ELR (cell line): ENCODE measurements at places on chromosomes 4 and X.

DNA sequence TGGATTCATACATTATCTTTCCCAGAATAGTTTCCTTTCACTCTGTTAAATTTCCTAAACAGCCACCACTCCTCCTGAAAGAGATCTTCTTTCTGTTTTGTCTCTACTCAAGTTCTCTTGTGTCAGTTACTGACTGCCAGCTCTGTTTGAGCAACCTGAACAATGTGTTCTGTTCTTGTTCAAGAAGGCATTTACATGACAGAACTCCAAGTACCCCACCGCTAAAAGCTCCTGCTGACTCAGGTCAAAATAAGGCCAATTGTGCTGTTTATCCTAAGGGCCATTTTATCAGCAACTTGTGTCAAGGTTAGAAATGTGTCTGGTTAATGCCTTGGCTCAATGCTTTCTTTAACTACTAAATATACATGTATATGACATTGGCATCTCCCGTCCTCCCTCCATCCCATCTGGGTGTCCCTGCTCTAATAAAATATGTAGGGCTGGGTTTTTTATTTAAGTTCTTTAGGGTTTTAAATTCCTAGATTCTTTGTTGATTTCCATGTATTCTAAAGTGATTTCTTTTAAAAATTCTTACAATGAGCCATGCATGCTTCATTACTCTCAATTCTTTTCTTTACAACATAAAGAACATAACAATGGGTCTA is 144.3 kb upstream of the PAQR3 start:
- no peak for DNase-seq

DNA sequence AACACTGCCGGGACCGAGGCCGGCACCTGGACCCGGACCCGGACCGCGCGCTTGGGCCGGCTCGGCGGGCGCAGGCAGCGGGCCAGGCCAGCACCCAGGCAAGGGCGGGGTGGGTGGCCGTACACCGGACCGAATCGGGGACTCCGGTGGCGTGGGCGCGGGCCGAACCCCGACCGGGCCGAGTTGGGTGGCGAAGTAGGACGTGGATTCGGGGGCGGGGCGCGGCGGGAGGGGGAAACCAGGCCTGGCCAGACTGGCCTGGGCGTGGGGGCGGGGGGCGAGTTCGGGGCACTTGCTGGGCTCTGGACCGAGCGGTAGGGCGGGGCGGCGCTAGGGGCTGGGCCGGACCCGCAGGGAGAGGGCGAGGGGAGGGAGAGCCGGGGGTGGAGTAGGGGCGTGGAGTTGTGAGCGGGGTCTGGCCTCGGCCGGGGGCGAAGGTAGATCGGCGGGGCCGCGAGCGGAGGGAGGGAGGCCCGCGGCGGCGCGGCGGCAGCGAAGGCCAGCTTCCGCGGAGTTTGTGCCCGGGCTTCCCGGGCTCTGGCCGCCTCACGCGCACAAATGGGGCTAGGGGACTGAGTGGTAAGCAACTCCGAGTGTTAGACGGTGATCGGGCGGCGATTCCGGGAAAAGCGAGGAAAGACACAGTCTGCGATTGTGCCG is 1.8 kb upstream of the BCORL1 start:
- DNase-seq, result peak; percentile 38

DNA sequence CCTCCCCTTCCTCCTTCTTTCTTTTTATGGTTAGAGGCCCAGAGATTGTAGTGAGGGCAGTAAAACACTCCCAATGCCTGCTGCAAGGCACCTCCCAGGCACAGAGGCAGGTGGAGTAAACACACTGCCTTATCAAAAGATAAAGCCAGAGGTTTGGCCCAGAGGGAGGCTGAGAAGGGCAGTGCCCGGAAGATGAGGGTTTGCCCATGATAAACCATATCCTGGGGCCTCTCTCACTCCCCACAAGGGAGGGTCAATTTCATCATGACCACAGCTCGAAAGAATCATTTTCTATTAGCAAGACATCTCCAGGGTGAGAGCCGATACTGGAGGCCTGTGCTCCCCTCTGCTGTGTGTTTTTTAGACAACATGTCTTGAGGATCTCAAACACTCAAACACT is 98.5 kb upstream of the FAM9C start:
- no peak for DNase-seq

DNA sequence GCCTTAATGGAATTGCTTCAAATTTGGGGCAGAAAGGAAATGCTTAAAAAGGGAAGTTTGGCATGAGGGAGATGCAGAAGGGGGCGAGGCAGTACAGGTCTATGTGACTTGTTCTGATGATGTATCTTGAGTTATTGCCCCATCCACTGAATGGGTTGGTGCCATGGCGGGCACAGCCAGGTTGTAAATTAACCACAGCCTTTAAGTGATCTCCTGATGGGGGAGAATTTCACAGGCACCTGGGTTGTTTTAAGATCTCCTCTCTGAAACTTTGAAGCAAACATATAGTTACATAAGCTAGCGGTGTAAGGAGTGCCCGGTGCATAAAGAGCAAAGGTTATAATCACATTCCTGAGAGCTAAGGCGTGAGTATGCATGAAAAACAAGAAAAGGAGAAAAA is 37.0 kb downstream of the NPY5R start:
- DNase-seq, result no peak

DNA sequence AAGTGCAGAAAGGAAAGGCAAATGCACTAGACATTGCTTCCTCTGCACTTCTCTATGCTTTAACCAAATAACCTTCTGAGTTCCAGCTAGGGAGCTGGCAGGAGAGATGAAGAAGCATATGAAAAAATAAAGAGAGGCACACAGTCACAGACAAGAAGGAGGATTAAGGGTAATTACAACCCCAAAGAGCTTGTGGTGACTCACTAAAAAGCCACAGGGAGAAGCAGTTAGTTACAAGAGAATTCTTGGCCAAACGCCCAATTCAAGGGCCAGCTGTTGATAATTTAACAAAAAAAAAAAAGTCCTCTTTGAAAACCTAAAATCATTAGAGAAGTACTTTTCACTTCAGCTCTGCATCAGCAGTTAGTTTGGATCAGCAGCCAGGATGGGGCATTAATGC is 478.0 kb downstream of the KCNIP4 start:
- peak; percentile 50 for DNase-seq

DNA sequence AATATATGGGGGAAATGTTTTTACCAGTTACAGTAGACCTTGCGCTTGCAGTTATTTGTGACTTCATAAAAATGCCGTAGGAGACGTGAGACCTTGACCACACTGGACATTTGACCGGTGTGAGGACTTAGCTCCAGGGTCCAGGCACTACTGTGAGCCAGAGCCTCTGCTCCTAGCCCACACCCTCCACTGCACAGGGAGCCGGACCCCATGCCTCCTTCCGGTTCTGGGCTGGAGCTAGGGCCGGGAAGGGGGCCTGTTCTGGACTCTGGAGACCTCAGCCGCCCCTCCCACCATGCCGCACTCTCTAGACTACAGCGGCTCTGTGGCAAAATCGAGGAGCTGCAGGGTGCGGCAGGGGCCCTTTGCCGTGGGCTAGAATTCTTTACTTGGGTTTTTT is 5.3 kb downstream of the PCGF3 start:
- DNase-seq, result no peak

- DNase-seq, result peak; percentile 82
These were observed 632 bp downstream of the PLP2 start for GRCh38 chrX:49172280-49172780.

- peak; percentile 49 for DNase-seq
These were observed 48.8 kb upstream of the AFAP1 start for GRCh38 chr4:7988437-7988836.

DNA sequence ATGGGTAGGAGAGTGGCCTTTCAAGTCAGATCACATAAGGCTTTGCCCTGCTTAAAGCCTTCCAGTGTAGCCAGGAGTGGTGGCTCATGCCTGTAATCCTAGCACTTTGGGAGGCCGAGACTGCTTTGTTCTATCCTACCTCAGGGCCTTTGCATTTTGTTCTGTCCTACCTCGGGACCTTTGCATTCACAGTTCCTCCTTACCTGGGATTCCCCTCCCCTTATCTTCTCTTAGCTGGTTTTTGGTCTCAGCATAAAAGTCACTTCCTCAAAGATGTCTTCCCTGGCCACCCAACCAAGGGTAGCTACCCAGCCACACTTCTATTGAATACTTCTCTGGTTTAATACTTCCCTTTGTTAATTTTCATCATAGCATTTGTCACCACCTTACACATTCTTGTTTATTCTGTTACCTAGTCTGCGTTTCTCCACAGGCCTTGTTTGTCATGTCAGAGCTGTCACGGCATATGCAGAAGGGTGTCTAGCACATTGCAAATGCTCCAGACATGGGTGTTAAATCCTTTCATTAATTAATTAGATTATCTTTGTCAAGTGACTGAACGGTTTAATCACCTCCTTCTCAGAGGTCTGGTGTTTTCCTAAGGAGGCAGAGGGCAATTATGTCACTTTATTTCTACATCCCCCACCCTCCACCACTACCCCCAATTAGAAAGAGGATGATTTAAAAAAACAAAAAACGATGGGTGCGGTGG is 11.3 kb upstream of the SETD7 start:
- no peak for DNase-seq

- DNase-seq, result no peak
These were observed 157.7 kb downstream of the CEP135 start for GRCh38 chr4:56106180-56107147.

DNA sequence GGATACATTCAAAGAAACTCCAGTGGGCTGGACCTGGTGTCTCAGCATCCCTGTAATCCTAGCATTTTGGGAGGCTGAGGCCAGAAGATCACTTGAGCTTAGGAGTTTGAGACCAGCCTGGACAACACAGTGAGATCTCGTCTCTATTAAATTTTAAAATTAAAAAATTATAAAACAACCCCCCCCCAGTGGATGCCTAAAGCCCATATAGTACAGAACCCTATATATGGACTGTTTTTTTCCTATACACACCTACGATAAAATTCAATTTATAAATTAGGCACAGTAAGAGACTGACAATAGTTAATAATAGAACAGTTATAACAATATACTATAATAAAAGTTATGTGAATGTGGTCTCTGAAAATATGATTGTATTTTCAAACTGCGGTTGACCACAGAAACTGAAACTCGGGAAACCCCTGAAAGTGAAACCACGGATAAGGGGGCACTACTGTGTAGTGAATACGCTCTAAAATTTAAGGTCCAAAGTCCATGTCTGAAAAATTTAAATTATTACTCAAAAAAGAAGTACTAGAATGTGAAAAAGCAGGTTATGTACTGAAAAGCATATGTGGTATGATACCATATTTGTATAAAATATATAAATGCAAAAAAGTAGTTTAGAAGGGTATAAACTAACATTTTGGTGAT is 2.0 kb downstream of the SMIM14 start:
- peak; percentile 29 for DNase-seq

DNA sequence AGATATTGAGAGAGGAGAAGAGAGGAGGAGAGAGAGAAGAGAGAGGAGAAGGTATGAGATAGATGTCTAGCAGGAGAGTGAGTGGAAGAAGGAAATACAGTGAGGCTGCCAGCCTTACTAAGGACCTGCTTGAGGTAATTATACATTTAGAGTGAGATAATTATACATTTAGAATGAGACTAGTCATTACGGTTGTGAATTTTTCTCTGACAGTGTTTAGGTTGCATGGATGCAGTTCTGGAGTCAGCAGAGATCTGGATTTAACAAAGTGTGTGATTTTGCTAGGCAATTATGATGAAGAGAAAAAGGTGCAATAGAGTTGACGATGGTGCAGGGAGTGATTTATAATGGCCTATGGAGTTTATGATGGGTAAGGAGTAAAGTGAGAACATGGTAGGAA is 187.1 kb upstream of the ARX start:
- DNase-seq, result no peak

- no peak for DNase-seq
These were observed 93.9 kb downstream of the LDB2 start for GRCh38 chr4:16804581-16804980.

- DNase-seq, result no peak
These were observed 566.7 kb downstream of the DMD start for GRCh38 chrX:32644476-32645245.

DNA sequence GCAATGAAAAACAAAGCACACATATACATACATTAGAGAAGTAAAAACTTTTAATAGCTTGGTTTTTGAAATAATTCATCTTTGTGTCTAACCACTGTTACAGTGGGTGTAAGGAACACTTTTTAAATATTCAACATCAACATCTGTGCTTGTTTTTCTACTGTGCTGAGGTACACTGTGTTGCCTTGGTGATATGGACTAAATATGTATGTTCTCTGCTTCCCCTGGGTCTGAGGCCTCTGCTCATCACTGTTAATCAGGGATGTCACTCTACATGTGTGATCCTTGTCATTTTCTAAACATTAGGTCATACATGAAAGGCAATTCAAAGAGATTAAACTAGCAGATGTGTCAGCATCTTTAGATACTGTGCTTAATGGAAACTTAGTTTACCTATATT is 10.9 kb downstream of the MCTS1 start:
- no peak for DNase-seq

DNA sequence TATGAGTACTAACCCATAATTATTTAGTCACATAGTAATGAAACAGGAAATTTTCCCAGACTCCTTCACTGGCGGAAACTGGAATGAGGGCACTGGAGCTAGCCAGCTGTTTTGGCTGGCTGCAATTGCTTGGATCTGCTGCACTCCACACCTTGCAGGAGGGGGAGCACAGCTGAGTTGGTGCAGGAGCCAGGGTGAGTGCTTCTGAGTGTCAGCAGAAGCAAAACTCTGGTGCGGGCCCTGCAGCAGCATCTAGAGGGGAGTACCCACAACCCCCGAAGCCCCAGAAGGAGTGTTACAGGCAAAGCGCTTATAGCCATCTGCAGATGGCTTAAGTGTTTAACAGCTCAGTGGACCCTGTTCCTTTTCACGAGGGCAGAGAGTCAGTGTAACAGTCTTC is 96.1 kb downstream of the RPA4 start:
- DNase-seq, result no peak

GRCh38 chr4:125704726-125705125 is 390.0 kb downstream of the FAT4 start:
- DNase-seq, result peak; percentile 63

DNA sequence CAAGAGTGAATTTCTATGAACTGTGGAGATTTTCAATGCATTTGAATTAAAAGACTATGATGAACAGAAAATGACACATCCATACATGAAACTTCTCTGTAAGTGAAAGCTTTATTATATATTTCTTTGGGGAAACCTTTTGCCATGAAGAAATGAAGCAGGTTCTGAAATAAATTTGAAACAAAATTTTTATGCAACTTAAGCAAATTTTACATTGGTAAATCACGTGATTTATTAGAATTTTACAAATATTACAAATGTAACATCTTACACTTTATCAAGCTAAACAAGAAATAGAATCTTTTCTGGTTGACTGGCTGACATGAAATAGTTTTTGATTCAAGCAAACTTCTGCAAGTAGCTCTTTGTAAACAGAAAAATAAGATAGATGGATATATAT is 131.2 kb downstream of the IL1RAPL1 start:
- no peak for DNase-seq
